Activated T-helper 1 cell treated with anti-CD3 and anti-CD28 coated beads, Interleukin-2, amount 50 U/mL, for 16 hours (primary cell): ENCODE measurements at places on chromosomes 1 and 21.

DNA sequence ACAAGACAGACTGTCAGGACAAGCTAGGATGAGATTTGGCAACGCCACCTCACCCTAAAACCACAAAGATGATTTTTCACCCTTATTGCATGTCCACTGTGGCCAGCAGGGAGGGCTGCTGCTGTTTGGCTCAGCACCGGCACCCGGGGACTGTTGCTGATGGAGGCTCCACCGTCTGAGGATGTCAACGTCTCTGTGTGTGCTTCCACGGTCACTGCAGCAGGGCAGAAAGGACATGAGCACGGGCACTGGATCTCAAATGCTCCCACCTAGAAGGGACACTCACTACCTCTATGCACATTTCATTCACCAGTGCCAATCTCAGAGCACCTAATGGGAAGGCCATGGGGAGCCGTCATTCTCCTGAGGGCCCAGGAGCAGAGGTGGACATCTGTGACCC is 599.6 kb downstream of the PTPRU start:
- DNase-seq, result no peak

DNA sequence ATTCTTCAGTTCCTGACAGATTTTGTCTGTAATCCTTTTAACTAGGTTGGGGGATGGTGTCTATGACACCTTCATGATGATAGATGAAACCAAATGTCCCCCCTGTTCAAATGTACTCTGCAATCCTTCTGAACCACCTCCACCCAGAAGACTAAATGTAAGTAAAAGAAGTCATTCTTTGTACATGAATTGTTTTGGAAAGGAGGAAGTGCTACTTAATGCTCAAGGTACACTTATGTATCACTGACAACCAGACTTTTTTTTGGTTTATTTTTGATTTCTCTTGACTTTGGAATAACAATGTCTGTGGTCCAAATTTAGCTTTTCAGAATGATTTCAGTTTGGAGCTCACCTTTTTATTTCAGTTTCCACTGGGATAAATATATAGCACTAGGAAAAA is 2.3 kb downstream of the DYRK3 start:
- DNase-seq, result no peak

GRCh38 chr1:221740993-221741702 is 741 bp downstream of the DUSP10 start:
- DNase-seq, result no peak

DNA sequence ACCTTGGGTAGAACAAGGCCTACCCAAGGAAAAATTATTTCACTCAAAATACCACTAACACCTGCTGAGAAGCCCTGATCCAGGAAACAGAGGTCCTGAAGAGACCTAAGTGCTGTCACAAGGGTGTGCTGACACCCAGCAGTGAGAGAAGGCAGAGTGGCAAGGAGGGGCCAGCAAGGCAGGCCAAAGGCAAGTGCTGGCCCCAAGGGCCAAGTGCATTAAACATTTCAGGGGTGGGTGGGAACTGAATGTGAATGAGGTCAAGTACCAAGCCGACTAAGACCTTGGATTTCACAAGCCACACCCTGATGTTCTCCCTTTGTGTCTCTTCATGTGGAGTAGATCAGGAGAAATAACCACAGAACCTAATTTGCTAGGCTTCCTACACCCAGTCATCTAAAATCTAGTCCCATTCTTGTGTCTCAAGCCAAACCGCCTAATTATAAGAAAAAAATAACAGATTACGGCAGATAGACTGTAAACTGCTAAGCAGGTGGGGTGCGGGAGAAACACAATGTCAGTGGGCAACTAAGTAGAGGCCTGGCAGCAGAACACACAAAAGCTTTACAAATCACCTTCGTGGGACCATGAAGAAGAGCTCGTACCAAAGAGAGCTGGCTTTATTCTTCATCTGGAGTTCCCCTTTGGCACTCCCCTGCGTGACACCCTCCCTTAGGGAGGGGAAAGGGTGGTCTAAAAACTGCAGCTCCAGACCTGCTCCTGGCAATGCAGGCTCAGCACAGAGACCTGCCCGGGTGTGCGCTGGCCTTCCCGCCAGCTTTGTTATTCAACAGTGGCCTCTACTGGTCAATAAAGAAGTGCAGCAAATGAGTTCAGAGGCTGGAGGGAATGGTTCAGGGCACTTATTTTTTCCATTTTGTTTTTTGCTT is 8.7 kb downstream of the UBE2G2 start:
- no peak for DNase-seq

- DNase-seq, result no peak
Measured at GRCh38 chr1:68158837-68159236, 73.5 kb downstream of the WLS start.

- no peak for DNase-seq
Measured at GRCh38 chr1:56719171-56719570, 74.1 kb downstream of the PRKAA2 start.

DNA sequence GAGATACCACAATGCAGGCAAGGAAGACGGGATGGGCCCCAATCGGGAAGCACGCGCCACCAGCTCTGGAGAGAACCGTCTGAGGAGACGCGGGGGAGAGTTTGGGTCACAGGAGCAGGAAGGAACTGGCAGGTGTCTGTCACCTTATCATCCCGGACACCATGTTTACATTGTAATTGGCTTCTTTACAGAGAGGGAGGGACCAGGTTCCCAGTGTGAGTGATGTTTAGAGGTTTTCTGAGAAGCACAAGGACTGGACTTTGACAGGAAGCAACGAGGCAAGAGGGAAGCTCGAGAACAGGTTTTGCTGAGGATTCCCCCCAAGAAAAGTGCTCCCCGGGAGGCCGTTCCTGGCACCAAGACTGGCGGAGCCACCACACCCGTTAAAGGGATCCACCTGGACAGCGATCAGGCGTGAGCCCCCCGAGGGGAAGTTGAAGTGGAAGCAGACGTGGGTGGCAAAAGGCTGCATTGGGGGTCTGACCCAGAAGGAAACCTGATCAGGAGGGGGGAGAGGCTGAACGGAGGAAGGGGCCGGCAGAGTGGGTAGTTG is 957 bp downstream of the EPS15 start:
- DNase-seq, result peak; percentile 16

GRCh38 chr1:22174446-22175220 is 31.7 kb upstream of the WNT4 start:
- DNase-seq, result no peak

DNA sequence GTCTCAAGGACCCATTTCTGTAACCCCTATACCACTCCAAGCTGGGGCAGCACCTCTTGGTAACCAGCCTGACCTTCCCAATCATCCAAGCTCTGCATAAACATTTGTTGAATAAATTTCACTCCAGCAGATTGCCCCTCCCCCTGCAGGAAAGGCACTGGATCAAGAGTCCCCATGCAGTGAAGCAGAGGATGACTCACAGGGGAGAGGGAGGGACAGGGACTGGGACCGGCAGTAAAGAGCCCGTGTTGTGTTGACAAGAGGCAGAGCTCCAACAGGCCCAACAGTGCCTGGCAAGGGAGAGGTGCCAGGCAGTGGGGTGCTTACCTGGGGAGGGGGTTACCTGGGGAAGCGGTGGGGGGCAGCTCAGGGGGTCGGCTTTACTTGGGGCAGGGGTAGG is 32.3 kb downstream of the SLC9A1 start:
- DNase-seq, result no peak

DNA sequence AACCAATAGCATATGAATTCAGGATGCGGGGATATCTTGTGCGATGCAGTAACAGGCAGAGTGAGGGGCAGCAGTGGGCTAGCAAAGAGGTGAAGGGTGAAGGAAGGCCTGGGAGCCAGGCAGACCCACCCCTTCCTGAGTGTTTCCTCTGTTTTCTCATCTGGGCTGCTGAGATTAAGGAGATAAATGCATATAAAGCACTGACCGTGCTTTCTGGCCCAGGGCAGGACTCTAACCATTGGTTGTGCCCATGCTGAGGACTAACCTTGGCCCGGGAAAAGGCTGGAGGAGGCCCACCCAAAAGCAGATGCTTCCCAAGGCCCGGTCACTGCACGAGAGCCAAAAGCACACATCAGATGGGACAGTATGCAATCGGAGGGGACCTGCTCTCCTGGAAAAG is 87.6 kb downstream of the PSMG1 start:
- no peak for DNase-seq

DNA sequence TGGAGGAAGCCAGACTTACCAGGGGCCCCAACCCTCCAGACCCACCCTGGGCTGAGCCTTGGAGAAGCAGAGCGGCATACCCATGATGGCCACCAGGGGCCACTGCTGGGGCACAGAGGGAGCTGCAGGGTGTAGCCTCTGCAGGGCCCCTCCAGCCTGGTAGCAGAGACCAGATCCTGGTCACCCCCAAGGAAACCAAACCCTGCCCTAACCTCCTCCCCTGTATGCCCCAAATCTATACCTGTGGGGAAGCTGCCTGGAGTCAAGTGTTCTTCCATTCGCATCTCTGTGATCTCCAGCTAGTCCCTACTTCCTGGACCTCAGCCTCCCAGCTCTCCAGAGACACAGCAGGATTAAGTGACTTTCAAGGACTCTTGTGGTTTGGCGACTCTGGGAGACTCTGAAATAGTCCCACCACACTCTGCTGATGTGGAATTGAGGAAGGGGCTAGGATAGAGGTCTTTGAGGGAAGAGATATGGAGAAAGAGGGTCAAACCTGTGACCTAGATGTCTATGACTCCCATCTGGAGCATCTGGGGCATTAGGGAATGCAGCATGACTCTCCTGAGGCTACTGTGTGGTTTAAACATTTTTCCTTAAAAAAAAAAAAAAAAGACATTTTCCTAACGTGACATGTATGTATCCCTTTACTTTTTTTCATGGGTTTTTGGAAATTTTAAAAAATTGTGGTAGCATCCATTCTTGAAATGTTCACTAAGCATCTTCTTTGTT is 119.2 kb upstream of the IPO9 start:
- DNase-seq, result peak; percentile 33

- no peak for DNase-seq
Measured at GRCh38 chr1:27589841-27590426, 14.0 kb downstream of the AHDC1 start.

DNA sequence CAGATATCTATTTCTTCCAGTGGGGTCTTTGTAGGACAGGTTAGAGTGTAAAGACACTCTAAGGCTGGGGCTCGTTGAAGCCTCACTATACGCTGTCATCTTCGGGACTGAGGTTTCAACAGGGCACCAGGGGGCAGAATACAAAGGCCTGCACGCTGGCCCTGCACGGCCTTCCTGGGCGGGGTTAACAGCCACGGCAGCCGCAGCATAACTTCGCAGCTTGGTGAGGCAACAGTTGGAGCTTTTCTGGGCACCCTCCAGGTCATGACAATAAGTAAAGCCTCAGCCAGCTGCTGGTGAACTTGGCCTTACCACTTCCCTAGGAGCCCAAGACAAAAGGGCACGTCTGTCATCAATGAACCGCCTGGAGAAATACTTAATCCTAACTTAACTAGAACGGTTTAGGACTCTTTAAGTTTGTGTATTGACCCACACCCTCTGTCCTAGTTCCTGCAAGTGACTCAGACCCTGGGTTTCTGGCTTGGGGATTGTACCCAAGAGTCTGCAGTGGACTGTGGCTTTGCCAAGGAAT is 2.3 kb upstream of the RUNX1 start:
- DNase-seq, result peak; percentile 71

DNA sequence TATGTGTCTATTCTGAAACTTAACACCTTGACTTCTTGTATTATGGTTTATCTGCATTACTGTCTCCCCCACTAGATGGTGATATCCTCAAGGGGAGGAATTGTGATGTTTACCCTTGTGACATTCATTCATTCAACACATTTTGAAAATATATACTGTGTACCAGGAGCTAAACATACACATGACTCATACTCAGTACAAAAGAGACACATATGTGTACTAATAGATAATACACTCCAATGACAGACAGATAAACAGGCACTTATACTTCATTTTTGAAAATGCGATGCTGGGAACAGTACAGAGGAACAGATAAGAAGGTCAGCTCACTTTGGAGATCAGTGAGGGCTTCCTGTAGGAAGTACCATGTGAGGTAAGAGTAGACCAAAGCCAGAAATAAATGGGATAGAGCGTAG is 8.9 kb upstream of the RAB3GAP2 start:
- DNase-seq, result no peak

DNA sequence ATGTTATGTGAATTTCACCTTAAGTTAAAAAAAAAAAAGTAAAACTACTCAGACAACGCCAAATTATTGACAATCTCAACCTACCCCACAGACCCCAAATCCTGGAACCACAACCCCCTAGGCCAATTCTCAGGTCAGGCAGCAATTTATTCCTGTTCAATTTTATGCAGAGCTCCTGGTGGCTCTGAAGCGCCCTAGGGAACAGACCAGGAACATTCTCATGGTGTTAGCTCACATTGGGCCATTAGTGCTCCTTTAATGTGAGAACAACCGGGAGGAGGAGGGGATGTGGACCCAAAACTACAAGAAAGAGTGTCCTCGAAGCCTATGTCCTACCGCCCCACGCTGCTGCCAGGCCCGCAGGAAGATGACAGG is 403 bp upstream of the PSEN2 start:
- DNase-seq, result no peak

- no peak for DNase-seq
Measured at GRCh38 chr1:213162862-213163261, 111.8 kb downstream of the RPS6KC1 start.

DNA sequence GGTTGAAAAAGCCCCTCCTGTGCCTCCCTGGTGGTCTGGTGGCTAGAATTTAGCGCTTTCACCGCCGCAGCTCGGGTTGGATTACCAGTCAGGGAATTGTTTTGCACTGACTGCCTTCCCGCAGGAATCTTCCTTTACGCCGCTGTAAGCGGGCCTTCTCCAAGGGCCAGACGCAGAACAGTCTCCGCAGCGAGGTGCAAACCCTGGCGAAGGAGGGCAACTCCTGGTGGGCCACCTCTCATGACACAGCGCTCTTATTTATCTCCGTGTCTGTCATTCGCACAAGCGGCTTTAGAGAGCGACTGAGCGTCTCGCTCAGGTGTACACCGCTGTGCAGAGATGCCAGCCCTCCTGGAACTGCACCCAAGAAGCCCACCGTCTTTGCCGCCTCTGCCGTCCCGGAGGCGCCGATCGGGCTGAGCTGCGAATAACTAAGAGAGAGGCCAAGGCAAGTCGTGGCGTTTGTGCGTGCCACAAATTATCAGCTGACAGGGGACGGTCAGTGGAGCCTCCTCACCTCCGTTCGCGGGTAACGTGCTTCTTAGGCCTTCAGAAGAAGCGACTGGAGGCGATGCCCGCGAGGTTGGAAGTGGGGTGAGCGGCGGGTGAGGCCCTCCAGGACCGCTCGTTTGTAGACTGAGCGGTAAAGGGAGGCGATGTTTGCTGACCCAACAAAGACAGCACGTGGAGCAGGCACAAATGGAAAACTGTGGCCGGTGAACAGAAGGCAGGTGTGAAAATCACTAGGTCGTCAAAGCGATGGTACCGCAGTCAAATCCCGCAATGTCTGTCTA is 93.5 kb downstream of the PRKAB2 start:
- DNase-seq, result no peak

DNA sequence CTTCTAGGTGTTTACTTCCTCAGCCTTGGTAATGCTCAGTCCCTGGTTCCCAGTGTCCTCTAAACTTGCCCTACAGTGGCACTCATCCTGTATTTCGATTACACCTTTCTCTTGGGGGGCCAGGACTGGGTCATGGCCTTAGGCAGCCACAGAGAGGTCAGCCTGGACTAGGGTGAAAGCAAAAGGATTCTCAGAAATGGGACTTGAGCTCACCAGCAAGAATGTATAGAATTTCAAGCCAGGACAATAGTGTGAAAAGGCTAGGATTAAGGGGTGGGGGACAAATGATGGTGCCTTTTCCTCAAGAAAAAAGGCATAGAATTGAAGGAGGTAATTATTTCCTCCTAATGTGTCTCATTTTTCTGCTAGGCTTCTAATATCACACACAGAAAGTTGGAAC is 166.8 kb upstream of the RUNX1 start:
- no peak for DNase-seq

GRCh38 chr1:17880449-17880848 is 125.3 kb downstream of the ACTL8 start:
- no peak for DNase-seq
